ENCODE measurements at places on chromosomes 1 and 21.

DNA sequence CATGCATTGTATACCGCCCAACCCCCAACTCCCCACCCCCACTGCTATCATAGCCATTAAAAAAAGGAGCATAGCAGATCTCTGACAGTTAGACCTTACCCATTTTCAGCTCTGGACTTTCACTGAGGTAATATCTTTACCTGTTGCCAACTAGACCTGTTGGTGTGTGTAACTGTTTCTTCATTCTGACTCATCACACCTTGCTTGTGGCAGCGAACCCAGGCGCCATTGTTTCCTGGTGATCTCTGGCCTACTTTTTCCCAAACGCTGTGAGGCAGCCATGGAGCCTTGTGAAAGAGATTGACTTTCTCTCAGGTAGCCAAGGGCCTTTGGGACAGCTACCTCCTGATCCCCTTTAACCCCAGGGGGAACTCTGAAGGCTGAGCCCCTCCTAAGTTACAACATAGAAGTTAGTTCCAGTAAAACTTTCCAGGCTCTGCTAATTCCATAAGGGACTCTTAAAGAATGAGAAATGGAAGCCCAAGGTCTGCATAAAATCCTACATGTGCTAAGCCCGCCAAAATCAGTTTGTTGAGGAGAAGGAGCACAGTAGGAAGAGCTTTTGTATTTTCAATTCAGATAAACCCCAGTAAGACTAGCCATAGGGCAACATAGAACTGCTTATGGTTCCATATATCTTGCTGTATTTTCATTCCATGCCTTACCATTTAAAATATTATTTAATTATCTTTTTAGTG lies 196.1 kb upstream of the CAMK1G start:
- DNase-seq, result no peak

DNA sequence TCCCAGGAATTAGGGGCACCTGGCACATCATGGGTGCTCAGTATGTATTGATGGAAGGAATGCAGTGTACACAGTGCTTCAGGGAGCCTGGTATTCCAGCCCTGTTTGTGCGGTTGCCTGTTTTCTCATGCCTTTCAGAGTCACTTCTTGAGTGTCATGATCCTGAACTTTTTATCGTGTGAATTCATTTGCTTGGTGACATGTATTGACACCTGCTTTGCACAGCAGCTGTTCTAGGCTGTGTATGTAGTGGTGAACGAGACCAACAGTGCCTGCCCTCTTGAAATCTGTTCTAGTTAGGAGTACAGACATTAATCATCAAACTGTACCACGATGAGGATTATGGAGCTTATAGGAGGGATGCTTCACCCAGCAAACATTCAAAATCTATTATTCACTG lies 6.1 kb downstream of the HTR6 start:
- no peak for DNase-seq

GRCh38 chr21:45514311-45515021 lies 27.8 kb downstream of the SLC19A1 start:
- DNase-seq, result no peak

GRCh38 chr1:197284966-197285365 lies 16.9 kb downstream of the CRB1 start:
- no peak for DNase-seq

GRCh38 chr21:17789656-17790055 lies 29.5 kb downstream of the C21orf91 start:
- no peak for DNase-seq

DNA sequence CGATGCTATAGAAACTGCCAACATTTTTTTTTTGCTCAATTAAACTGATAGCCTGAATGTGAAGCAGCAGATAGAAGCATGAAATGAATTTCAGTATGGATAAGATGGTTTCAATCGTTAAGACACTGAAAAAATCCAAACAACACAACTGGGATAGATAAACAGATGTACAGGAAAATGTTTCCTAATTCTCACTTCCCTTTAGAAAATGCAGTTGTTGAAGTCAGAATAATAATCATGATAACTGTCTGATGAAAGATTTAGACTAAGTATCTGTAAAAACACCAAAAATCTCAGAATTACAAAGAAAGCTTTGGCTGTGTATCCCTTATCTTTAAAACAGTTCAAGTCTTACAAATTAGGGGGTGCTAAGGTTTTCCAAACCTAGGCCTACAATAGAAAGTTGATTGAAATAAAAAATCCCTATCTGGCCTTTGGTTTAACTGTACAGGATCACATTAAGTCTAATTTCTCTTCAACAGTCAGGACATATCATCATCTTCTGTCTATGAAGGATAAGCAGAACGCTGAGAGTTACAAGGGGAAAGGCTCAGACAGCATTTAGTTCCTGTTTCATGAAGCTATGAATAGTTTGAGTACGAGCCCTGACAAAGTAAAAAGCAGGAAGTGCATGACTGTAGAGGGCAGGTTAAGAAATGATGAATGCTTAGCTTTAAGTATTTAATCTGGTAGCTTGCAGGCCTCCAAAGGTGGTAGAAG lies 203.2 kb downstream of the APP start:
- no peak for DNase-seq

DNA sequence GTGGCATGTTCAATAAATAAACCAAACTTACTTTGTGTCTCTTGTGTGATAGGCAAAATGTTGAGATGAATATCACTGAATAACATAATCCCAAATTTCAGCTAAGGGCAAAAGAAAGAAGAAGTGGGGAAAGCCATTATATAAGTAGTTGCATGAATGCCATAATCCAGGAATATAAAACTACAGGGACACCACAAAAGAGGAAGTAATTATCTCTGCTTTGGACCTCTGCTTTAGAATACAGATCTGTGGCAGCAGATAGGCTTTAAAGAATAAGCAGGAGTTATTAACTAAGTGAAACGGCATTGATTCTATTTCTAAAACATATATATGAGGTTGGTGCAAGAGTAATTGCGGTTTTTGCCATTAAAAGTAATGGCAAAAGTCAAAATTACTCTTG lies 288.5 kb upstream of the SNX7 start:
- no peak for DNase-seq

DNA sequence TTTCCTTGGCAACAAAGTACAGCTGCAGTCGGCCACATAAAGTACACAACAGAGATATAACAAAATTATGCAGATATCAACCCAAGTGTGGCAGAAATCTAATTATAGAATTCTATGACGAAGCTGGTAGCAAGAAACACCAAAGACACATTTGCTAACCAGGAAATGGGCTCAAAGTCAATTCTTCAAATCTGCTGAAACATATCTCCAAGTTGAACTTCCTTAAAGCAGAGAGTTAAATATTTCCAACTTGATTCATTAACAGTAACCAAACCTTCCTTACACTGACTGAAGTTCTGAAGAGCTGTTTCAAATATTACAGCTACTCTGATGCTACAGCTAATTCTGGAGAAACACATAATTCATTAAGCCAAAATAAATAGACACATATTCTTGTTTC lies 67.6 kb upstream of the SDC3 start:
- DNase-seq, result no peak

DNA sequence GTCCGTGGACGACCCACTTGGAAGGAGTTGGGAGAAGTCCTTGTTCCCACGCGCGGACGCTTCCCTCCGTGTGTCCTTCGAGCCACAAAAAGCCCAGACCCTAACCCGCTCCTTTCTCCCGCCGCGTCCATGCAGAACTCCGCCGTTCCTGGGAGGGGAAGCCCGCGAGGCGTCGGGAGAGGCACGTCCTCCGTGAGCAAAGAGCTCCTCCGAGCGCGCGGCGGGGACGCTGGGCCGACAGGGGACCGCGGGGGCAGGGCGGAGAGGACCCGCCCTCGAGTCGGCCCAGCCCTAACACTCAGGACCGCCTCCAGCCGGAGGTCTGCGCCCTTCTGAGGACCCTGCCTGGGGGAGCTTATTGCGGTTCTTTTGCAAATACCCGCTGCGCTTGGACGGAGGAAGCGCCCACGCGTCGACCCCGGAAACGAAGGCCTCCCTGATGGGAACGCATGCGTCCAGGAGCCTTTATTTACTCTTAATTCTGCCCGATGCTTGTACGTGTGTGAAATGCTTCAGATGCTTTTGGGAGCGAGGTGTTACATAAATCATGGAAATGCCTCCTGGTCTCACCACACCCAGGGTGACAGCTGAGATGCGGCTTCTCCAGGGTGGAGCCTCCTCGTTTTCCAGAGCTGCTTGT lies 32.4 kb downstream of the PRMT2 start:
- no peak for DNase-seq
